Stimulated activated CD4-positive, alpha-beta T cell treated with anti-CD3 and anti-CD28 coated beads, Interleukin-12 subunit alpha, Interleukin-12 subunit beta, amount 100 ng/mL, for 48 hours (primary cell): ENCODE measurements at places on chromosomes 7 and 10.

DNA sequence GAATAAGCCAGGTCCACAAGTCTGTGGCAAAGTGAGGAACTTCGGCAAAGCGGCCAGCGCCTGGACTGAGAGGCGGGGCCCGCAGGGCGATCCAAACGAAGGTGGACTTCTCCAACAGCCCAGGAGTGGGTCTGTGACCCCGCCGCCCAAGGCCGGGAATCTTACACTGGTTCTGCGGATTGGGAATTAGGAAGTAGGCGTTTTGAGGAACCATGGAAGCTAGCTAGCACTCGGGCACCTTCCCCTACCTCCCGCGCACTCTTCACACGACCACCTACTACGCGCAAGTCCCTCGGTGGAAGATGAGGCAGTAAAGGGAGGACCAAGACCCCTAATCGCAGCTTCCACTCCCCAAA, 570 bp upstream of the ARF5 start:
- DNase-seq, result no peak

- no peak for DNase-seq
Measured at GRCh38 chr10:49644035-49644646, 30.3 kb downstream of the CHAT start.

- no peak for DNase-seq
Measured at GRCh38 chr10:128169811-128170379, 43.7 kb upstream of the MKI67 start.

DNA sequence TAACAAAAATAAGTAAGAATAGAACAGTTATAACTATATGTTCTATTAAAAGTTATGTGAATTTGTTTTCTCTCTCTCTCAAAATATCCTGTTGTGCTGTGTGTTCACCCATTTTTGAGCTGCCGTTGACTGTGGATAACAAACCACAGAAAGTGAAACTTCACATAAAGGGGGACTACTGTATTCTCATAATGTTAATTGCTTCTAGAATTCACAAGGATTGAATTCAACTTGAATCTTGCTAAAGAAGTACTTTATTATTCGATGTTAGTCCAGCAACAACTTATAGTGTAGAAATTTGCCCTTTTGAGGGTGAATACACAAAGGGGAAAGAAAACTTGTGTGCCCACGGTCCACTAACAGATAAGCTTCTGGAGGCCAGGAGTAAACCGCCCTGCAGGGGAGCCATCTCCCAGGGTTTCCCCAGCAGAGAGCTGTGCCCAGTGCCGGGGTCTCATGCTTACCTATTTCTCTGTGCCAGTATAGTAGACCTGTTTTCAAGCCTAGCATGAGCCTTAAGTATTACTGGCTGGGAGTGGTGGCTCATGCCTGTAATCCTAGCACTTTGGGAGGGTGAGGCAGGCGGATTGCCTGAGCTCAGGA, 87.1 kb downstream of the KAT6B start:
- DNase-seq, result no peak

DNA sequence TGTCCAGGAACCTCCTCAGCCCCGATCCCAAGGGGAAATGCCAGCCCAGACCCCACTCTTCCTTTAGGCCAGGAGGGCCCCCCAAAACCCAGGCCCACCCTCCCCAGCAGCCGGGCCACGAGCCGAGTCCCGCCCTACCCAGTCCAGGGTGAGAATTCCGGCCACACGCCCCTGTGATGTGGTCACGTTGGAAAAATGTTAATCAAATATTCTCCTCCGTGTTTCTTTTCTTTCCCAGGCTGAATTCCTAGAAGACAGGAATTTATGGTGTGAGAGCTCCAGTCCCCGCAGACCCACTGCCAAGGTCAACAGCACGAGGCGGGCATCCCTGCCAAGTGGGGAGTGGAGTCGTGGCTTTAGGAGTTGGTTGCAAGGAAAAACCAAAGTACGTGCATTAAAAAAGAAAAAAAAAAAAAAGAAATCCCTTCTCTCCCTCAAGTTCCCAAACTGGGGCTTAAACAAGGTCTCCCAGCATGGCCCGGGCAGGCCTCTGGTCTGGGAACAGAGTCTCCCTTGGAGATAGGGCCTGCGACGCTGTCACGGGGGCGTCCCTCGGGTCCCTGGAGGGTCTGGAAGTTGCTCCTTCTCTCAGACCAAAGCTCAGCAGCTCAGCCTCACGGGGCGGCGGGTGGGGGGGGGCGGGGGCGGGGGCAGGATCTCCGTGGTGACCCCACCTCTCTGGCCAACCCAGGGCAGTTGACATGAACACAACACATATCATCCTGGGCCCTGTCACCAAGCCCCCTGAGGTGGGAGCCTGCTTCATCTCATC, 28.1 kb upstream of the ELN start:
- no peak for DNase-seq

- no peak for DNase-seq
Measured at GRCh38 chr10:14598809-14599764, 175.6 kb downstream of the FAM107B start.

GRCh38 chr7:128915841-128916642, 5.5 kb upstream of the KCP start:
- DNase-seq, result no peak

GRCh38 chr7:22387583-22387982, 30.6 kb upstream of the RAPGEF5 start:
- DNase-seq, result no peak
